ENCODE measurements at places on chromosomes 7 and 10.

- DNase-seq = no peak
Measured at GRCh38 chr10:79946271-79947082, 2.4 kb downstream of the SFTPD start.

- no peak for DNase-seq
Measured at GRCh38 chr10:17669185-17669872, 25.4 kb downstream of the STAM start.

DNA sequence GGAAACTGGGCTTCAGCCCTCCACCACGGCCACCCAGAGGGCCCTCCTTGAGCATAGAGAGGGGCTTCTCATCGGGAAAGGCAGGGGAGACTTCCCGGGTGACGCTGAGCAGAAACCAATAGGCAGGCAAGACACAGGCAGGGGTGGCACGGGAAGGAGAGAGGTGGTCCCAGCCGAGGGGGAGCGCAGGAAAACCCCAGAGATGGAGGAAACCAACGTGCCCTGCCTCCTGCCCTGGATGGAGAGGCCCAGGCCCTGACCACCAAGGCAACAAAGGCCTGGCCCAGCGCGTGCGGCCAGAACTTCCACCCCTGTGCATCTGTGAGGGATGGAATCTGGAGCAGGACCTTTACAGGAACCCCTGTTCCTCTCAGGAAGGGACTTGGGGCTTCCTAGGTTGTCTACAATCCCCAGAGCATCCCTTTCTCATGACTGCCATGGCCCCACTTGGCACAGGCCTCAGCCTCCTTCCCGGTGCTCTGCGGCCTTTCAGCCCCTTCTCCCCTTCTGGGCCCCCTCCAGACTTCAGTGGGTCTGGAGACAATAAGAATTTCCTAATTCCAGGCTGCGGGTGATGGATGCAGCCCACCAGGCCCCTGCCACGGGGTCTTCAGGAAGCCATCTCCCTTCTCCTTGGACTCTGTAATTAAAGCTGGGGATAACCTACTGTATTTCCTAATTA, 137.0 kb upstream of the RET start:
- DNase-seq = no peak

GRCh38 chr7:149559711-149560110, 62.1 kb upstream of the ZNF746 start:
- DNase-seq = no peak

DNA sequence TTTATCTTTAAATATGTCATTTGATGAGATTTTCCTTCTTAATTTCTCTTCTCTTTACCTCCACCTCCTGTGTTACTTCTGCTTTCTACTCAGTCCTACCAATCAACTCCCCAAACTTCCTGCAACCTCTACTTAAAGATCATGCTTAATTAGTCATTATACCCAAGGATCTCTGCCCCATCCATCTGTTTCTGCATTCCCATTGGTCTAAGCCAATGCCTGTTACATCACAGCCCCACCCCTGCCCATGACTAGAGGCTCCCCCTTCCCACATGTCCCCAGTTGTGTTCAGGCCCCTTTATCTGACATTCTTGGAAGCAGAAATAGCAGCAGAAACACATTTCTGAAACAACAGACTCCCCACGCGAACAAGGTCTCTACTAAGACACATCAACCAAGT, 319.1 kb upstream of the NFE2L3 start:
- DNase-seq = no peak

- DNase-seq = no peak
Measured at GRCh38 chr7:124655990-124656389, 109.6 kb downstream of the GPR37 start.

GRCh38 chr7:44112231-44112996, 8.3 kb downstream of the AEBP1 start:
- DNase-seq = peak; percentile 9

GRCh38 chr10:69696073-69696731, 66.2 kb downstream of the FAM241B start:
- no peak for DNase-seq

- no peak for DNase-seq
Measured at GRCh38 chr10:4772202-4772570, 53.8 kb upstream of the AKR1E2 start.

DNA sequence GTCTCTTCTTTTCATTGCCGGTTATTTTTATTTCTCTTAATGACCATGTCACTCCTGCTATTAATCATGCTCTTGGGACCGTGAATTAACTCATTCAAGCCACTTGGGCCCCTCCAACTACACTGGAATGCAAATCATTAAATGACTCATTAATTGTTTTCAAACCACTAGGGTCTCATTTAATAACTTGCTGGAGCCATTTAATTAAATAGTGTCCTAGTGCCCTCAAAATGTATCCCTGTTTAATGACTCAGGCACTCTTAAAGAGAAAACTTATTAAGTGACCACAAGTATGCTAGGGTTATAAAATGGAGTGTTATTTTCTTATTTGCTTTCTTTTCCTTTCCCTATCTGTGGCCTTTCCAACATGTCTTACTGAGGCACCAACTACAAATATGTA, 73.0 kb downstream of the PLXDC2 start:
- DNase-seq = no peak

DNA sequence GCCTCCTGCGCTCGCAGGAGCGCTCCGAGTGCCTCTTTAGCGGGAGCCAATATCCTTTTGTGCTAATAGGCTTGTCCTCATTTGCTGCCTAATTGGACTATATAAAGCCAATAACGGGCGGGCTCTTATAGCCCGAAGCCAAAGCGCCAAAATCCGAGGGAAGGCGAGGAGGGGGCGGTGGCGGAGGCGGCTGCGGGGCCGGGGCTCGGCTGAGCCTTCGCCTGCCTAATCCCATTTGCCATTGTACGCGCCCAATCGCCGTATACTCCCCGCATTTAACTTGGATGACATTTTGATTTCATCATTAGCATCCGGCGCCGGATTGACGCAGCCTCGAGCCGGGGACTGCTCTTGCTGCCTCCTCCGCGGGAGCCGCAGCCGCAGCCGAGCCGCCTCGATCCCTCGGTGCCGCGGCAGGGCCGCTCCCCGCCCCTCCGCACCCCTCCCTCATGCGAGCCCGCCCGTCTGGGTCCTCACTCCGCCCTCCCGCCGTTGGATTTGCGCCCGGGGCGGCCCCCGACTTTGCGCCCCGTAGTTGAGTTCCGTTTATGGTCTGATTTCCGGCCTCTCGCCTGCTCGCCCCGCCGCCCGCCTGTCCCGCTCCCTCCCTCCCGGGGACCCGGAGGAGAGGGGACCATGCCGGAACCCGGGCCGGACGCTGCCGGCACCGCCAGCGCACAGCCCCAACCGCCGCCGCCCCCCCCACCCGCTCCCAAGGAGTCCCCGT, at the start of gene HMX3:
Gene HMX3 (plus strand): TSS at position 556 of the 727 bp plus-strand sequence. CDS start 81 bp downstream, at position 637.
- peak; percentile 82 for DNase-seq

- peak; percentile 12 for DNase-seq
Measured at GRCh38 chr10:120336911-120337540, 120.0 kb upstream of the PLPP4 start.

DNA sequence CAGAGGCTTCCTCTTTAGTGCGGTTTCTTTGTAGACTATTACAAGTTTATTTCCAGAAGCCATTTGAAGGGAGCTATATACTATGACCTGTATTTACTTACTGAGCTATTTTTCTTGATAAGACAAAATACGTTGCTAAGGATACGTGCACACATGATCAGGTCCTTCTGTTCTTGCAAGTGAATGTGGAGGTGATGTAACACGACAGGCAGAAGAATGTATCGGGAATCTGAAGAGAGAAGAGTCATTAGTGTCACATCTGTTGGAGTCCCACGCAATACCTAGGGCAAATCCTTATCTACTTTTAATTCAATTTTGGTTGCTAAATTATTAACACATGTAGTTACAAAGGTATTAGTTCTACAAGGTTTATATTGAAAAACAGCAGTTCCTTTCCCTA, 284.6 kb upstream of the IMMP2L start:
- no peak for DNase-seq

Measured in NCI-H1930 (cell line).